ENCODE measurements at places on chromosomes 5 and 9.

GRCh38 chr5:112479418-112479817 is 60.3 kb upstream of the EPB41L4A start:
- no peak for DNase-seq

GRCh38 chr5:9479361-9479760 is 66.5 kb downstream of the SEMA5A start:
- DNase-seq, result no peak

DNA sequence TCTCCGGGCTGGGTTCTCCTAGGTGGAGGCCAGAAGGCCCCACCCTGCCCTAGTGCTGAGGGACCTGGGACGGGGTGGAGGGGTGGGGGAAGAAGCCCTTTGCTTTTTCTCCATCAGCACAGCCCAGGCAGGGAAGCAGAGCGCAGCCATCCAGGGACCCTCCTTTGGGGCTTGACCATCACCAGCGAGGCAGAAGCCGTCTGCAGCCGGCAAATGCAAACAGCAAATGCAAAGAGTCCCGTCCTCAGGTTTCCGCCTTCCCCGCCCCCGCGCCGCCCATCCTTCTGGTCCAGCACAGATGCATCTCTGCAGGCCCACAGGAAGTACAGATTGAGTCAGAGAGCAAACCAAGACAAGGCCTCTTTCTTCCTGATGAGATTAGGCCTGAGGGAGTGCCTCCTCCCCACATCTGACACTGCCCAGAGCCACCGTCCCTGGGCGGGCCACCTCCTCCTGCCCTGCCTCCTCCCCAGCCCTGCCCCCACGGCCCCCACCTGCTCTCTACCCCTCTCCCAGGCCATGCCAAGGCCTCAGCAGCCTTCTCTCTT is 23.4 kb downstream of the CORO2A start:
- no peak for DNase-seq

GRCh38 chr5:148685520-148686134 is 31.3 kb upstream of the HTR4 start:
- DNase-seq, result no peak

DNA sequence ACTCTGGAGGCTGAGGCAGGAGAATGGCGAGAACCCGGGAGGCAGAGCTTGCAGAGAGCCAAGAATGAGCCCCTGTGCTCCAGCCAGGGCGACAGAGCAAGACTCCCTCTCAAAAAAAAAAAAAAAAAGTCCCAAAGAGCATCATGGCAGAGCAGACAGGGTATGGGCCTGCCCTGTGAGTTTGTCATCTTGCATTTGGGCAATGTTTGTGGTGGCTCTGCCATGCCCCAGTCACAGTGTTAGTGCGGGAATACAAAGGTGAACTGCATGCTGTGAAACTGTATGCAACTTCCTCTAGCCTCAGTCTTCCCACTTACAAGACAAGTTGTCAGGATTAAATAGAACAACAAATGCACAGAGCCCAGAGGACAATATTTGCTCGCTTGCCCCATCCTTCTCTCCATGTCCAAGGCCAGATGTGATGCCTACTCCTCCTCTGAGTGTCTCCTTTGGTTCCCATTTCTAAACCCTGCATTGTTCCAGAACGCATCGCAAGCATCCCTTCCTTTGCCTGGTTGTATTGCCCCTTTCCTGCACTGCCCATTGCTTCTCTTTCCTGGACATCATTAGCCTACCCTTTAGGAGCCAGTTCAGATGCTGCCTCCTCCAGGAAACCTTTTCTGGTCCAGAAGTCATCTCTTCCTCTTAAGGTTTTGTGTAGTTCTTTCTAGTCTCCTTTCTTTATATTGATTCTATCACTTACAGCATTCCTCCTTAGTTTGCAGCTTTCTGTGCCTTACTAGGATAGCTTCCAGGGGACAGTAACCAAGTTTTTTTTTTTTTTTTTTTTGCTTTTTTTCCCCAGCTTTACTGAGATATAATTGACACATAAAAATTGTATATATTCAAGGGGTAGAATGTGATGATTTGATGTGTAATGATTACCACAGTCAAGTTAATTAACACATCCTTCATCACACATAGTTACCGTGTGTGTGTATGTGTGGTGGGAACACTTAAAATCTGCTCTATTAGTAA is 69.0 kb upstream of the TNFAIP8 start:
- DNase-seq, result no peak

DNA sequence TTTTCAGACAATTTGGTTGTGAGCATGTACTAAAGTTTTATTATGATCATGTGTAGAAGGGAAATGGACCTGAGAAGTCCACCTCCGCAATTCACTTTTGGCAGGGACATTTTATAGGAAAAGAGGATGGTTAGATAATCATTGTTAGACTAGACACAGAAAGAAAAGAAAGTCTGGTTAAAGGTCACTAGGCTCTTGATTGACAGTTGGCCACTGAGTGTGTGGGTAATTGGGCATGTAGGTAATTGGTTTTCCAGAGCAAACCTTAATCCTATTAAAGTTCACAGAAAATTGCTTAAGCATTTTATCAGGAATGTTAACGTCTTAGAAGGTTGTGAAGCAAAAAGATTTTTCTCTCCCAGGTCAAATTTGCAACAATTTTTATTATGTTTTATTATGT is 158.5 kb upstream of the CLINT1 start:
- DNase-seq, result no peak

DNA sequence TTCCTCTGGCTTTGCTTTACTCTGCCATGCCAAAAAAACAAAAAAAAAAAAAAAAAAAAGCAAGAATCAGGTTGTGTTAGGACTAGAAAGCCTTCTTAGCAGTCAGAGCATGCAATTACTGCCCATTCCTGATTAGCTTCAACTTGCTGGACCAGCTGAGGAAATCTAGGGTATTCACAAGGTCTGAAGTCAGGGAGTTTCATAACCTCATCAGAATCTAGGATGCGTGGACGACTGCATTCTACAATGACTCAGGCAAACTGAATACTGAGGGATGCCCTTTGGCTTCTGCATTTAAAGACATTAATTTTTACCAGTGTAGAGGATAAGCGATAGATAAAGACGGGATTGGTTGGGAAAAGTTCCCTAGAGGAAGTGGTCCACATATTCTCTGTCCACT is 39.2 kb upstream of the SHOC1 start:
- no peak for DNase-seq

Measured in activated gamma-delta T cell treated with anti-CD3 and anti-CD28 coated beads, Interleukin-2, amount 50 U/mL, for 16 hours (primary cell).